ENCODE measurements at places on chromosomes 6 and 20.

GRCh38 chr20:8175741-8176675, 43.9 kb downstream of the PLCB1 start:
- DNase-seq: no peak

GRCh38 chr6:7673063-7673536, 52.8 kb upstream of the BMP6 start:
- DNase-seq: no peak

DNA sequence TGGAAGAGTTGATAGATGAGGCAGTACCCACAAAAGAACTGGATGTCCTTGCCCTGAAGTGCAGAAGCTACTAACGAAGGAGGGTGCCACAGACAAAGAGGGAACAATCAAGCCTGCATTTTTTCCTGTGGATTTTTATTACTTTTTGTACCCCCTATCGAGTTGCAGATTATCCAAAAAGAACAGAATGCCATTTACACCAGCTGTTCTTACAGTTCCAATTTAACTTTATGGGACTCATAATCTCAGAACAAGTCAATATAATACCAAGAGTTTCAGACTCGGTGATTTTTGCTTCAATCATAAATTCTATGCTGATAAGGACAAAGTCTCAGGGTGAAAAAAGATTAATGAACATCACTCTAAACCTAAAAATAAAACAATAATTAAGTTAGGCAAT, 4.0 kb upstream of the CNKSR3 start:
- DNase-seq: no peak

- no peak for DNase-seq
Observed at GRCh38 chr20:1491860-1492642, 831 bp upstream of the SIRPB2 start.

GRCh38 chr6:18203786-18204185, 48.6 kb downstream of the KDM1B start:
- DNase-seq: no peak

GRCh38 chr6:73606428-73606827, 47.4 kb downstream of the SLC17A5 start:
- DNase-seq: no peak

DNA sequence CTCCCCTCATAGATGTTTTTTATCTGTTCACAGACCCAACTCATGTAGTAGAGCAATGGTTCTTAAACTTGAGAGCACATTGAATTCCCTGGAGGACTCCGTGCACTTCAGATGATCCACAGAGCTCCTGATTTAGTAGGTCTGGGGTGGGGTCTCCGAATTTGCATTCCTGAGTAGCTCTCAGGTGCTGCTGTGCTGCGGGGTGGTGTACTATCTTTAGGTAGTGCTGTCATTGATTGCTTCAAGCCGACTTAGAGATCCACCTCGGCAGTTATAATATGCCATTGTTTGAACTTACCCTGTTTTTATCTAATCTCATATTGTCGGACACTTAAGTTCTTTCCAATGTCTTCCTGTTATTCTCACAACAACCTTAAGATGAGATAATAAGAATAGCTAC, 45.0 kb downstream of the BMP2 start:
- no peak for DNase-seq

- DNase-seq: no peak
Observed at GRCh38 chr20:63957004-63957689, 931 bp upstream of the UCKL1 start.

DNA sequence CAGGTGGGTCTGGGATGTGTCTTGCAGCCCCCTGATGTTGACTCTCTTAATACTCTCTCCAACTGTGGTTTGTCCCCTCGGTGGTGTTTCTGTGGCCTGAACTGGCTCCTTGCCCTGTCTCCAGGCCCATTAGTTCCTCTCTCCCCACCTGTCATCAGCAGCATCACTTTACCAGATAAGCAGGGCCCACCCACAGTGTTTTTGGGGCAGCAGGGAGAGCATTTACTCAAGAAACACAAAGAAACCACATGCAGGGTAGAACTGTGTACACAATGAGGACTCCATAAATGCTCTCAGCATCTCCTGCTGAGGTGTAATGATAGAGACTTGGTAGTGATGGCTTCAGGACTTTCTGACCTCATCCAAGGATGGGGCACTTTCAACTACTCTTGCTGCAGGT, 20.2 kb upstream of the MRPS18A start:
- DNase-seq: no peak

GRCh38 chr6:25359191-25359861, 80.2 kb downstream of the CARMIL1 start:
- DNase-seq: peak; percentile 78
